Hematopoietic multipotent progenitor cell treated with erythropoietin and hydrocortisone succinate and interleukin-3 and kit ligand, for 15 days (in vitro differentiated cells): ENCODE measurements at places on chromosomes 7 and 10.
A peak's percentile ranks its signal among the peaks of the same experiment; 100 is the strongest.

DNA sequence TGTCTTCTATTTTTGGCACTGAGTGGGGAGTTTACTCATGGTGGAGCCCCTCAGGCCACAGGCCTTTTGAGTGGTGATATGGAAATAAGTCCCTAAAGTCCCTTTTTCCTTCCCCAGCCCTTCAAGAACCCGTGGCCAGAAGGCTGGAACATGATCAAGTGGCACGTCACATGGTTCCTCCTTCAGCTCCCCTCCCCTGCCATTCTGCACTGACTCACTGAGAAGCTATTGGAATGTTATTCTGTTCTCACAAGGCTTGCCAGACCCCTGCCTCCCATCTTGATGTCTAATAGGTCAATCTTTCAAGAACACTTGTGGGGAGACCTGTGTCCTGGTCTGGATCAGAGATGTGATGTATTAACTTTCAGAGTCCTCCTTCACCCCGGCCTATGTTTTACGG lies 279.8 kb downstream of the SEC23IP start:
- DNase-seq: no peak

- no peak for DNase-seq
Observed at GRCh38 chr7:14855033-14855794, 47.3 kb downstream of the DGKB start.

DNA sequence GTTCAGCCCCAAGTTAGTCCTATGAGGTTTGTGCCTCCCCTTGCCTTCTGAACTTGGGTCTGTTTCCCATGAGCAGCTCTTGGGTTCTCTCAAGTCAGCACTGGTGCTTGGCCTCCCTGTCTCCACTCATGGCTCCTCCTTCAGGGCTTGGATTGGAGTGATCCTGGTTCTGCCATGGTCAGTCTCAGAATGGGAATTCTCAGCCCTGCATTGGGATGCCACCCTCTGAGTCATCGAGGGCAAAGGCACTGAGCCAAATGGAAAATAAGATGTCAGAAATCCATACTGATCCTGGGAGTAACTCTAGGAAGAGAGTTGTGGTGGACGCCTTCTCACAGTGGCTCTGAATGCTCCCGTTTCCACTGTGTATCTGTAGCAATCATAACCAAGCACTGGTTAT lies 233.4 kb upstream of the HABP2 start:
- DNase-seq: no peak

DNA sequence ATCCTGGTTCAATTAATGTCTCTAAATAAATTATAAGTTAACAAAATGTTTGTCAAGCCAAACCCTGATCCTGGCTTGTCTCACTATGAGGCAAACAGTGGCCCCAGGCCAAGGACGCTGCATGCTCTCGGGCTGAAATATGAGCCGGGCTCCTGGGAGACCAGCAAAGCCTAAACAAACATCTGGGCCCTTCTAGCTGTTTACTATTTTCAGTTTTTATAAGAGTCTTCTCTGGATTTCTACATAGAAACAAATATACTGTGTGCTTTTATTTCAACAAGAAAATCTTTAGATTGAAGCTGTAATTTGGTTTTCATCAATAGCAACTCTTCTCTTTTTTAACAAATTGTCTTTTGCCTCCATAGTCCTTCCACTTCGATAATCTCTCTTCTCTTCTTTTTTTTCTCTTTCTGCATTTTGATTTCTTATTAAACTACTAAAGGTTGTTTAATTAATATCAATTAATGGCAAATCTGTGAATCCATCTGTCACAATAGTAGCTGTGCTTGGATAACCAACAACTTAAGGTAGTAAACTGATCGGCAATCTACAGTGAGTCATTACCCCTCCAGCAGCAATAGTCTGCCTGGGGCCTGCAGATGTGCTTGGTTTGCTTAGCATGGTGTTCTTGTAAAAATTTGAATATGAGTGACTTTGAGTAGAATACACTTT lies 83.3 kb upstream of the DNAJC1 start:
- DNase-seq: no peak

GRCh38 chr10:92813979-92814378 lies 34.3 kb upstream of the EXOC6 start:
- no peak for DNase-seq

DNA sequence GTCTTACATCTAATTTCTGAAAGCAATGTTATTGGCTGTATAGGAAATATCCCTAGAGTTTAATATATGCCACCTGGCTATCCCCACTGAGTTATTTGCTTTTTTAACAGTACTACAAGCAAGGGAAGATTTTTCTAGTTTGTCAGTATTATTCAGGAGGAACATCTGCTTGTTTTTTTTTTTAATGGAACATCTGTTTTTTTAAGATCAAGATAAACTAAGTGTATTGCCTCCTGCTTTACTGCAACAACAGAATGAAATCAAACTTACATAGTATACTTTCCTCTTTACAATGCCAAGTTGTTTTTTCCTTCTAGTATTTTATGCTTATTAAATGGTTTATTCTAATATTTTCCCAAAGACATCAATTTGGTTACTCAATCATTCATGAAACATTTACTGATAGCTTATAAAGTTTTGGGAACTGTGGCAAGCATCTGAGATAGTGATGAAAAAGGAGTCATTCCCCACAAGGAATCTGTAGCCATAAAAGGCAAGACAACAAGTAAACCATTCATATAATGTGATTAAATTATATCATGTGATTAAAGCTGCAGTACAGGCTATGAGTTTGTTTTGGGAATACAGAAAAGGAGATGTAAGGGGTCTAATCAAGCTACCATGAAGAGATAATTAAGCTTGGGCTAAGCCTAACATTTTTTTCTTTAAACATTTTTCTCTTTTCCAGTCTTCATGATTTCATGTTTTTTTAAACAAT lies 17.4 kb downstream of the MTPN start:
- DNase-seq: peak; percentile 42

DNA sequence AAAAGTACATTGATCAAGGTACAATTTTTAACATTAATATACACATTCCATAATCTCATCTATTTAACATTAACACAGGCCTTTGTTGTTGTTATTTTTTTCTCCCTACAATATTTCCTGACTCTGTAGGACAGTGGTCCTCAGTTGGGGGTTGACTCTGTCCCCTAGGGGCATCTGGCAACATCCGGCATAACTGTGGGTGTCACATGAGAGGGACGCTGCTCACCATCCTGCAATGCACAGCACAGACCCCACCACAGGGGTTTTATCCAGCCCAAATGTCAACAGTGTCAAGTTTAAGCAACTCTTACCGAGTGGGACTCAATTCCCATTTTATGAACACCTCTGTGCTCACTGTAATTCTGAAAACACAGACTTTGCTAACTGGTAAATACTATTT lies 8.8 kb downstream of the IDI1 start:
- DNase-seq: no peak

DNA sequence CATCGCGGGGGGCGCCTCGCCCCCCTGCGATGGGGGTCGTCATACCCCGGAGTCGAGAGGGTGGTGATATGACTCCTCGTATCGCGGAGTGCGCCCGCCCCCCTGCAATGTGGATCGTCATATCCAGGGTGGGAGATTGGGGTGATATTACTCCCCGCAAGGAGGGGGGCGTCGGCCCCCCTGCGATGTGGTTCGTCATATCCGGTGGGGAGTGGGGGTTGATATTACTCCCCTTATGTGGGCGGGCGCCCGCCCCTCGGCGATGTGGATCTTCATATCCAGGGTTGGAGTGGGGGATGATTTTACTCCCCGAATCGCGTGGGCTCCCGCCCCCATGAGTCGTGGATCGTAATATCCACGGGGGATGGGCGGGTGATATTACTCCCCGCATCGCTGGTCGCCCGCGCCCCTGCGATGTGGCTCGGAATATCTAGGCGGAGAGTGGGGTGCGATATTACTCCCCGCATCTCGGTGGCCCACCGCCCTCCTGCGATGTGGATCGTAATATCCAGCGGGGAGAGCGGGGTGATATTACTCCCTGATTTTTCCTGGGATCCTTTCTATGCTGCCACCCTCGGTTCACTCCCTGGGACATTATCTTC lies 36.9 kb downstream of the MEIG1 start:
- DNase-seq: no peak
